ENCODE measurements at places on chromosomes 2 and 18.

- DNase-seq: no peak
Measured at GRCh38 chr18:47594621-47595086, 335.8 kb downstream of the SMAD2 start.

DNA sequence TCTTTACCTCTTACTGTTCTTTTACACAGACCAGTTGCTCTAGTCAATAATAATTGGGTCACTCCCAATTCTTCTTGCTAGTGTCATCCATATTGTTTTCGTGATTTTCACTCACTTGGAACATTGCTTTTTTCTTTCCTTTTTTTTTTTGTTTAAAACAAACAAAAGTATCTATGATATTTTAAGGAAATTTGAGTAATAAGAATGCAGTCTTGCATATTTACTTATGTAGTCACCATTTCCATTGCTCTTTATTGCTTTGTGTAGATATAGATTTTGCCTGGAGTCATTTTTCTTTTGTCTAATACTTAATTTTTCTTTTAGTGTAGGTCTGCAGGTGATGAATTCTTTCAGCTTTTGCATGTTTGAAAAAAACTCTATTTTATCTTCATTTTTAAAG, 71.9 kb downstream of the WDR7 start:
- DNase-seq: no peak

DNA sequence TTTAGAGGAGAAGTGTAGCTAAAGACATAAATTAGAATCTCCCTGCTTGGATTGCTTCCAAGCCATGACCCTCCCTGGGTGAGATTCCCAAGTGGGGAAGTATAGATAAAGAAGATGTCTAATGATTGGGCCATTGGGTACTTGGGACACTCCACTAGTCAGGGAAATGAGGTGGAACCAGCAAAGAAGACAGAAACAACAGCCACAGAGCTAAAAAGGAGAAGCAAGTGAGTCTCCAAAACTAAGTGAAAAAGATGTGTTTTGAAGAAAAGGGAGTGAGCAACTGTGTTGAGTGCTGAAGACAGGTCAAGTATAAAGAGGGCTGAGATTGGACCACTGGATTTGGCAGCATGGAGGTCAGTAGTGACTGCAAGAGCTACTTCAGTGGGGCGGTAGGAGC, 276.7 kb upstream of the STON1 start:
- no peak for DNase-seq

GRCh38 chr2:11347403-11347959, 3.0 kb upstream of the ROCK2 start:
- DNase-seq: no peak

GRCh38 chr2:12543978-12544558, 172.7 kb upstream of the TRIB2 start:
- DNase-seq: no peak

DNA sequence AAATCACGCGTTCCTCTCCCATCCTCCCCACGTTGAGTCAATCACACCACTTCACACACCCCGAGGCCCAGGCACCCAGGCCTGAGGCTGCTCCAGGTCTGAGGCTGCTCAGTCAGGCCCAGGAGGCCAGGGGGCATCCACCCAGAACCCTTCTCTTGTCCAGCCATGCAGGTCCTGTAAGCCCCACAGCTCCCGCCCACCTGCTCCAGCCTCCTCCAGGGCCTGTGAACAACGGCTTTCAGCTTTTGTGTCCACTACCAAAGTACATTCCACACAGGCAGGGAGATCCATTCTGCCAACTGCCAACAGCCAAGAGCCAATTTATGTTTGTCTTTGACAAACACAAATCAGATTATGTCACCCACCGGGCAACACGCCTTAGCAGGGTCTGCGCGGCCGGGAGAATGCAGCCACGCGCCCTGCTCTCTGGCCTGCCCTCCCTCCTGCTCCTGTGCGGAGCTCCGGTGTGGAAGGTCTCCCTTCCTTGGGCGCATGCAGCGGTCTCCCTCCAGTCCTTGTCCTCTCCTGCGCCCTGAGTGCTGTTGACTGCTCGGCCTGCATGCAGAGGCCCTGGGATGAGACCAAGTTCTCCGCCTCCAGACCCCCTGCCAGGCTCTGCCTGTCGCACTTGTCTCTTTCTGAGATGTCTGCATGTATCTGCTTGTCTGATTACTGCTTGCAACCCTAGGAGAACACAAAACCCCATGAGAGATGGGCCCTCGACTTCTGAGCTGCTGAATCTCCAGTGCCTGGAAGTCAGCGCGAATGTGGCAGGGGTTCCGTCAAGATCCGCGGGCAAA, 146.6 kb downstream of the ZNF516 start:
- DNase-seq: no peak

DNA sequence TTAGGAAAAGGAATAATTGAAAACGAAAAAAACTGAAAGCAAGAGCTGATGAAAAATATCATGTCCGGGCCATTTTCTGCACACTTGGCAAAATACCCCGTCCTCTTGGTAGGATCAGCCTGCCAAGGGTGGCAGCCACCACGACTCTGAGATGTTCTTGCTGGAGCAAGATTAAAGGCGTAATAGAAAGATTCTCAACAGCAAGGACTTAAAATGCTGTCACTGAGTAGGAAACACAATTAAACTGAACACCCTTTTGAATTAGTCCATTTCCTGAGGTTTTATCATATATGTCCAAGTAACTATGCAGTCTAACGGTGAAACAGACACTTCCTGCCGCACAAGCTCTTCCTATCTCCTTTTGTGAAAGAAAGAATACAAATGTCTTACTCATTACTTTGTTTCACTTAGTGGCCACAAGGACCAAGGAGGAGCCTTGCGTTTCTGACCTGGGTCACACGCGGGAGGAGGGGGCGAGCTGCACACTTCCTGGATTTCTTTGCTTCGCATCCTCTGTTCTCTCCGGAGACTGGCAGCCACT, 222.7 kb downstream of the PIEZO2 start:
- peak; percentile 29 for DNase-seq

DNA sequence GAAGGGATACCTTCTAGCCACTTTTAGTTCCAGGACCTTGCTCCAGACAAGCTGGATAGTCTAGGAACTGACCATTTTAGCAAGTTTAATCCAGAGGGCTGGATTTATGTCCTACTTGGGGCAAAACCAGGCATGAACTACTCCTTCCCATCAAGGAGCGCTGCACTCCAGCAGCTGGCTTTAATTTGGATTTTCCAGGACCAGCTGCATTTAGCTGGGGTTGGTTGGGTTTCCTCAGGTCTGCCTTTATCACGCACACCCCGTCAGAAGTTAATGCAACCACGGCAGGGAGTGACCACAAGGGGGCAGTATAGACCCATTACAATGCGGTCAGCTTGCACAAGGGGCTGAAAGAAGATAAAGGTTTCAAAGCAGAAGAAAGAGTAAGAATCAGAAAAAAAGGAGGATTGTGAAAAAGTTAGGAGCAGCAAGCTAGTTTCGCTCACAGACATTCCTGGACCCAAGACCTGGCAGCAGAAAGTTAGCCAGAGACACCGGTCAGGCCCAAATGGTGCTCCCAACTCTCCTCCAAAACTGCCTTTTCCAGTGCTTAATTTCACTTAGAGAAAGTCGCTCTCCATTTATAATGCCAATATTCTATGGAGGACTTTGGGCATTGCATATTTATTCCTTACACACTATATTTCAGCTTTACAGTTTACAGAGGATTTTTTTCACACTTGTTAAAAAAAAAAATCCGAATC, 40.1 kb downstream of the SLC4A1AP start:
- DNase-seq: peak; percentile 92

DNA sequence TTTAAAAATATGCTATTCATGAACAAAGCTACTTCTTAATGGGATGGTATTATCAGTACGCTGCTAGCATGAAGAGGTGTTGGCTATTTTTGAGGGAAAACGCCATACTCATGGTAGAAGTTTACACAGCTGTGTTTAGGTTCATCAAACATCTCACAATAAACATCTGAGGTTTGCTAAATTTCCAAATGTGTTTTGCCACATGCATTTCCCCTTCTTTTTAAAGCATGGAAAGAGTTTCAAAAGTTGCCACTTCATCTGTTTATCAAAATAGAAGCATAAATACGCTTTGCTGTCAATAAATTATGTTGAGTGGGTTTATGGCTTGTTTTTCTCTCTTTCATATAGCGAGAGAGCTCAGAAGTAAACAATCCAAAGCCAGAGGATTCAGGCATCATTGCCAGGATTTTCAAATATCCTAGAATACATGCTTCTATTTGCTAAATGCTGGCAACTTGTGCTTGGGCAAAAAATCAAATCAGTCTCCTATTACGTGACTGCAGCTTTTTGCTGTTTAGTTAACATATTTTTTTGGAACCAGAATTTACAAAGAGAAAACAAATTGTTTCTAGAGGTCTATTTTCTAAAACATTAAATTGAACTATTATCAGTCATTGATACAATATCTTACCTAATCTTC, 1919.9 kb upstream of the LRRTM1 start:
- DNase-seq: no peak

DNA sequence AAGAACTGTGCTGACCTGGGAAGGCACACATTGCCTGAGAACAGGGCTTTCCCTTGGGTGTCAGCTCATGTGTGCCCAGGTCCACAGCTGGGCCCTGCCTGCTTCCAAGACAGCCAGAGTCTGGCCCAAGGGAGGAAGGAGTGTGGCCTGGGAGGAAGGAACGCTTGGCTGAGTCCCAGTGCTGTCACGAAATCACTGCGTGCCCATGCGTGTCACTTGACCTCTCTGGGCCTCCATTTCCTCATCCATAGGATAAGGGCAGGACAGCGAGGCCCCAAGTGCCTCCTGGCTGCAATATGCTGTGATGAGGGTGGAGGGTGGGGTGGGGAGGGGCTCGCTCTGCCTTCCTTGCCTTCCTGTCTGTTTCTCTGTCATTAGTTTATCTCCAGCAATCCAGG, 642 bp upstream of the KCNK3 start:
- DNase-seq: no peak

DNA sequence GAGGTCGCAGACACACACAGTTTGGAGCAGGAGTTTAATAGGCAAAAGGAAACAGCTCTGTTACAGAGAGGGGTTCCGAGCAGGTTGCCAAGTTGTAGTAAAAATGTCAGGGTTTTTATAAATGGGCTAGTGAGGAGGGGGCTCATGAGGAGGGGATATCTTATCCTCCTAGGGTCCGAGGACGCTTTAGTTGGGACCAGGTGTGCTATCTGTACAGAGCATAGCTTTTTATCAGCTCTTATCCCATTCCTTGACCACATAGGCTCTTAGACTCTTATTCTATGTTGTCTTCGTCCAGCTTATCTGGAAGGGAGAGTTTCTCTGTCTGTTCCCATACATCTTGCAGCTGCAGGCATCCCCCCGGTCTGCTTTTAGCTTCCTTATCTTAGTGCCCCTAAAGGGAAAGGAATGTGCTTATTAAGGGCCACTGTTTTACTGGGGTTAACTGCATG, 44.7 kb downstream of the PDK1 start:
- DNase-seq: no peak

GRCh38 chr18:13700153-13700552, 26.2 kb downstream of the FAM210A start:
- no peak for DNase-seq

- no peak for DNase-seq
Measured at GRCh38 chr18:59057493-59057795, 82.2 kb upstream of the SEC11C start.

- DNase-seq: peak; percentile 59
Measured at GRCh38 chr2:128289439-128289838, 29.2 kb downstream of the HS6ST1 start.

DNA sequence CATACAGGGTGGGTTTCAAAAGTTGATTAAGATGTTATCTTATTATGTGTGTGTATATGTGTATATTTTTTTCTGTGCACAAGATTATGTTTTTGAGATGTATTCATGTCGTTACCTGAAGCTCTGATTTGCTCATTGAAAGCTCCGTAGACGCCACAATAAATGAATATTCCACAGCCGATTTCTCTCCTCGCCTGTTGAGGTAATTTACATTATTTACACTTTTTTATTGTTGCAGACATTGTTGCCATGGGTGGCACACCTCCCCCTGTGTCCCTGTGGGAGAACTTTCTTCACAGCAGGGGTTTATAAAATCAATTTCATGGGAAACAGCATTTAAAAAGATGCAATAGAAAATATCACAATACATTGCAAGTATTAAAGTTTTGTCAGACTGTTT, 100.6 kb downstream of the GLI2 start:
- DNase-seq: no peak

- no peak for DNase-seq
Measured at GRCh38 chr2:216882876-216883275, 23.0 kb upstream of the TNP1 start.

DNA sequence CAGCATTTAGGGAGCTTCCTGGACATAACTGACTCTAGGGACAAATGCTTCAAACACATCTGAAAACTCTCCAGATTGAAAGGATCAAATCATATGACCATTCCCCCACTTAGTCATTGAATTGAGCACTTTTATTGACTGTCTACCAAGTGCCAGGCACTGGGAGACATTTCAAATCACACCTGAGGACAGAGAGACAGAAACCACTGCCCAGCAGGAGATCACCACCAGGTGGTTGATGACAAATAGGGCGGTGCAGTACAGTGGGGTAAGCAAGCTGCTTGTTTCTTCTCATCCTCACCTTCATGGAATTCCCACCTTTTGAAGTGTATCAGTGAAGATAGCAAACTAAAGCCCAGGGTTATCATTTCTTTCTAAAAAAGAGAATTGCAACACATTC, 19.0 kb upstream of the CXCR4 start:
- no peak for DNase-seq

GRCh38 chr2:241673189-241673663, 13.4 kb downstream of the DTYMK start:
- no peak for DNase-seq

- DNase-seq: peak; percentile 24
Measured at GRCh38 chr2:37232131-37232933, 874 bp downstream of the NDUFAF7 start.

- no peak for DNase-seq
Measured at GRCh38 chr2:120367649-120368048, 21.7 kb downstream of the INHBB start.

DNA sequence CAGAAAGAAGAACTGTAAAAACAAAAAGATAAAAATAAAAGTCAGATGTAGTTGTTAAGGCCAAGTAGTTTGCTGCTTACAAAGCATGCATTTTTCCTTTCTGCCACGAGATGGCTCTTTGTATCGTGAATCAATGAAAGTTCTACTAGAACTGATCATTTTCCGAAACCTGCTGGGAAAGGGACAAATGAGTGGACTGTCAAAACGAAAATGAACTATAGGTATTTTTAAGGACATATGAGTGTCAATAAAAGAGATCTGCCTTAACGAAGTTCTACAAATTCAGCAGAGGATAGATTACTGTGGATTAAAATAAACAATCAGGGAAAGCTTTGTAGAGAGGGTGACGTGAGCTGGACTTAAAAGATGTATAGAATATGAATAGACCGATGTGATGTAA, 15.0 kb upstream of the ELOA2 start:
- DNase-seq: peak; percentile 66

GRCh38 chr2:37809525-37809924, 115.6 kb upstream of the RMDN2 start:
- peak; percentile 66 for DNase-seq

DNA sequence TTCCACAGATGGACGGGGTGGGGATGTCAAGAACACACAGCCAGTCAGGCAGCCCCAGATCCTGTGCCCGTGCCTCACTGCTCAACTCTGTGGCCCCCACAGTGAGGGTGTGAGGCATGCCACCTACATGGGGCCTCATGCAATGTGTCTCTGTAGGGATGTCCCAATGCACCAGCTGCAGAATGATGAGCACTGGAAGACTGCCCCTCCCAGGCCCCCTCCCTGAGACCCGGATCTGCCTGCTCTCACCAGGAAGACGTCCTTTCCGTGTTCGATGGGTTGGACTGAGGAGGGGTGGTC, 124.2 kb downstream of the TWIST2 start:
- no peak for DNase-seq
